ENCODE measurements at places on chromosomes 6 and 20.

DNA sequence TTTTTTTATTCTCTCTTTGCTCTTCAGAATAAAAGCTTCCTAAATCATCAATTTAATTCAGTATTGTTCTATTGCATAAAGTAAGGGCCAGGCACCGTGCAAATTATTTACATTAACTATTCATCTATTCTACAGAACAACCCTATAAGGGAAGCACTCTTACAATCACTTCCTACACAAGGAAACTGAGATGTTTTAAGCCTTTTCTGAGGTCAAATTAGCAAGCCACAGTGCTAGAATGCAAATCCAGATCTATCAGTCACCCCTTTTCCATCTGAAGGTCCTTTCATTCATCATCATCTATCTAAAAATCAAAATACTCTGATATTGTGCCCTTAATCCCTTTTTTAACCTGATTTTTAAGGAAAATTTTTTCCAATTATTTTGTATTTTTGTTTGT lies 31.2 kb downstream of the FRK start:
- no peak for DNase-seq

- no peak for DNase-seq
These were observed 7.0 kb upstream of the RWDD1 start for GRCh38 chr6:116564311-116564710.

GRCh38 chr20:45987108-45987780 lies 15.2 kb upstream of the ZNF335 start:
- peak; percentile 61 for DNase-seq

DNA sequence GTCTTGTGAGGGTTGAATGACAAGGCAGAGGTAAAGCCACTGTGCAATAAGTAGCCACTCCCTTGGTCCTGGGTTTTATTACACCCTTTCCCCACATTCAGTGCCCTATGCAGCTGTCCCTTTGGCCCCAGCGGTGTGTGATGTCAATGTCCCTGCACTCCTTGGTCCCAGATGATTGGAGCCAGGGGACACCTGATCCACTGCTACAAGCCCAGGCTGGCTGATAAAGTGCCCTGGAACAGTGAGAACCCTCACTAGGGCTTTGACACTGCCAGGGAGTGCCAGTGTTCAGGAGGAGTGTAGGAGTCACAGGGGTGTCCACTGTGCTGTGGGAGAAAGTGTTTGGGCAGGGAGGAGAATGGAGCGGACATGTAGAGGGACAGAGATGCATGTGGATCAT lies 30.4 kb downstream of the GABRR1 start:
- DNase-seq, result no peak

- no peak for DNase-seq
These were observed 48.4 kb downstream of the EZR start for GRCh38 chr6:158770533-158771330.

GRCh38 chr20:38842026-38842425 lies 36.5 kb downstream of the PPP1R16B start:
- no peak for DNase-seq

GRCh38 chr6:108847738-108848115 lies 495 bp upstream of the ARMC2 start:
- DNase-seq, result no peak
